ENCODE measurements at places on chromosomes 11 and 22.
A peak's percentile ranks its signal among the peaks of the same experiment; 100 is the strongest.

- DNase-seq: no peak
Observed at GRCh38 chr11:57513452-57513795, 2.1 kb downstream of the SLC43A1 start.

- no peak for DNase-seq
Observed at GRCh38 chr11:12764187-12764914, 90.1 kb downstream of the TEAD1 start.

DNA sequence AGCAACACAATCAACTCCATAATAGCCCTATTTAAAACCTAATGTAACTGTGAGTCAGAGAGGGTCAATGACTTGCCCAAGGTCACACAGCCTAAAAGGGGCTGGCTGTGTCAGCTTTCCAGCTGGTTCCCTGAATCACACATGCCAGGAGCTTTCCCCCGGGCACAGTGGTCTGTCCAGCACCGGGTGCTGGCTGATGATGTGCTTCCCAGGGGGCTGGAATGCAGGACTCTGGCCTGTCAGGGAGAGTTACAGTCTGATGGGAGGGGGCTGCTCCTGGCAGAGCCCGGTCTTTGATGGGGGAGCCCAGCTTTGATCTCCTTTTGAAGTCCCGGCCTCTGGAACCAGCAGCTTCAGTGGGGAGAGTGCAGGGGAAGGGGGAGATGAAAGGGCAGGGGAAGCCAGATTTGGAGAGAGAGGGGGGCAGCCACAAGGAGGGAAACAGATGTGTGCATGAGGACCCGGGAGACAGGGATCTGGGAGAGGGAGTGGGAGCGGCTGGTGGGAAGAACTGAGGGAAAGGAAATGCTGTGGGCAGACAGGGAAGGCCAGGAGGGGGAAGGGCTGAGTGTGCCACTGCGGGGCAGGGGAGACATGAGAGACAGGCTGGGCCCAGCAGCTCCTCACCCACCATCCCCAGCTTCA is 102.7 kb downstream of the NECTIN1 start:
- DNase-seq: no peak

- DNase-seq: no peak
Observed at GRCh38 chr11:22828373-22828772, 1.2 kb downstream of the SVIP start.

DNA sequence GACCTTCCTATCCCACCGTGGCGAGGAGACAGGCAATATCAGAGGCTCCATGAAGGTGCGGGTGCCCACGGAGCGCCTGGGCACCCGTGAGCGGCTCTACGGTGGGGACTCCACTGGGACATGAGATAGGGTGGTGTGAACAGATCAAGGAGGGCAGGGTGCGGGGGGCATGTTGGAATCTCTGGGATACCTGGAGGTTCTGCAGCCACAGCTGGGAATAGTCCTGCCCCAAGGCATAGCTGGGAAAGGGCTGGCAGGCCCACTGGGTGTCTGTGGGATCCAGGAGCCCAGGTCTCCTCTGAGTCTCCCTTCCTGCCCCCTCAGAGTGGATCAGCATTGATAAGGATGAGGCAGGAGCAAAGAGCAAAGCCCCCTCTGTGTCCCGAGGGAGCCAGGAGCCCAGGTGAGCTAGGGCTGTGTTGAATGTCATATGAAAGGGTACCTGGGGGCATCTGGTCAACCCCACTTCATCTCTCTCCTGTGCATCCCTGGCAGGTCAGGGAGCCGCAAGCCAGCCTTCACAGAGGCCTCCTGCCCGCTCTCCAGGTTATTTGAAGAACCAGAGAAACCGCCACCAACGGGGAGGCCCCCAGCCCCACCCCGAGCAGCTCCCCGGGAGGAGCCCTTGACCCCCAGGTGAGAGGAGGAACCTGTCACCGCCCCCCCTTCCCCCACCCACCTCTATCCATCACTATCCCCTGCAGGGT is 8.5 kb downstream of the PHOX2A start:
- DNase-seq: no peak

DNA sequence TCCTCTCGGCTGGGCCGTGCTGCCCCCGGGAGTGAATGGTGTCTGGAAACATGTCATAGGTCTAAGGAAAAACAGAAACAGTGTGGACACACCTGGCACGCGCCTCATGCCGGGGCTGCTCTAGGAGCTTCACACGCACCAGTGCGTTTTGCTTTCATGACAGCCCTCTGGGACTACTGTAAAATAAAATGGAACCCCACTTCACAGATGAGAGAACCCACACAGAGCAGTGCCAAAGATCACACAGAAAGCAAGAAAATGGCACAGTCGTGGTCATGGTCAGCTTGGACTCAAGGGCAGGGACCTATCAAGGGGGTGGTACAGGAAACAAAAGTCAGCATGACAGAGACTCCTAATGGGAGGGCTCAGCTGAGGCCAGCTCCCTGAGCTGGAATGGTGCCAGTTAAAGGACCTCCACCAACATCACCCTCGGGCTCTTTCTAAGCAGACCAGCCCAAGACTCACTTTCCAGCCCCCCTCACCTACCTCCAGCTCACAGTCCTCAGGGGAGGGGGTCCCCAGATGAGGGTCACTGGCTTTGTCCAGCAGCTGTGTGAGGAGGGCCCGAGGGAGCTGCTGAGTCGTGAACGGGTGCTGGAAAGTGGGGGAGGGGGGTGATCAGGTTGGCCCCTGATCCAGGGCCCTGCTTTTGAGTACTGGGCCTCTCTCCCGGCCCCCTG is 3.3 kb downstream of the MAP4K2 start:
- DNase-seq: no peak

DNA sequence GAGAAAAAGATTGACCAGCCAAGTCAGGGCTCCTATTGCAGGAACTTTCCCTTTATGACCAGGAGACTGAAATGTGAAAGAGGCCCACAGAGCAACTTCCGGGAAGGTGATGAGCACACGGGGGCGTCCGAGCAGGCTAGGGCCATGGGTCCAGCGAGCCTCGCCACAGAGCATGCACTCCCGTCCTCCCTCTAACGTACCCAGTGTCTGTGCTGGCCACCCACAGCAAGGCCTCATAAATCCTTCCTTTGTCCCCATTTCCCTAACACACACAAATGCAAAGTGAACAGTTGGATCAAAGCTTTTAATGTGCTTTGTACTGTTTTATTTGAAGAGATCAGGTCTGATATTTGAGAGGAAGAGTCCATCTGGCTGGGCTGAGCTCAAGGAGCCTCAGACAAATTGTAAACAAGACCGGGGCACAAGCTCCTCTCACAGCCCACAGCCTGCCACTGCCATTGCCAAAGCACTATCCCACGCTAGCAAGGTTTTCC is 44.3 kb downstream of the BLID start:
- no peak for DNase-seq

DNA sequence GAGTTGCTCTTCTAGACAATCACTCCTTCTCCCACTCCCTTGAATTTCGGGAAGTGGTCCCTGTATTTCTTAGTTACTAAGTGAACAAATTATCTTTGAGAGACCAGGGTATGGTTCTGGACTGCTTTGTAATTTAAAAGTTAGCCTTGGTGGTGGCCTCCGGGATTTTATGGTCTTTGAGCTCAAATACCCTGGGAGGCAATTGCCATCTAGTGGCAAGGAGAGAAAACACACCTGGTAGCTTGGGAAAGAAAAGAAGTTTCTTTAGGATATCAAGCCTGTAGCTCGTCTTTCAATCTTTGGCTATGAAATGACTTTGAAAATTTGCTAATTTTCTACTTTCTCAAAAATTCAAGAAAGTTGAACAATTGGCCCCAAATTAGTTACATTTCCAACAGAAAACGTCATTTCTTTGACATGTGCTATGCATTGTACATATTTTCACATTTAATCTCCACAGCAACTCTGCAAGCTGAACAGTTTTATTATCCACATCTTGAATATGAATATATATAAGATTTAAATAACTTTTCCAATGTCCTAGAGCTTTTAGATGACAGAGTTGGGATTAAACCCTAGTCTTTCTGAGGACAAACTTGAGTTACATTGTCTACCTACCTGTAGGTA is 39.1 kb downstream of the MMP27 start:
- peak; percentile 37 for DNase-seq

DNA sequence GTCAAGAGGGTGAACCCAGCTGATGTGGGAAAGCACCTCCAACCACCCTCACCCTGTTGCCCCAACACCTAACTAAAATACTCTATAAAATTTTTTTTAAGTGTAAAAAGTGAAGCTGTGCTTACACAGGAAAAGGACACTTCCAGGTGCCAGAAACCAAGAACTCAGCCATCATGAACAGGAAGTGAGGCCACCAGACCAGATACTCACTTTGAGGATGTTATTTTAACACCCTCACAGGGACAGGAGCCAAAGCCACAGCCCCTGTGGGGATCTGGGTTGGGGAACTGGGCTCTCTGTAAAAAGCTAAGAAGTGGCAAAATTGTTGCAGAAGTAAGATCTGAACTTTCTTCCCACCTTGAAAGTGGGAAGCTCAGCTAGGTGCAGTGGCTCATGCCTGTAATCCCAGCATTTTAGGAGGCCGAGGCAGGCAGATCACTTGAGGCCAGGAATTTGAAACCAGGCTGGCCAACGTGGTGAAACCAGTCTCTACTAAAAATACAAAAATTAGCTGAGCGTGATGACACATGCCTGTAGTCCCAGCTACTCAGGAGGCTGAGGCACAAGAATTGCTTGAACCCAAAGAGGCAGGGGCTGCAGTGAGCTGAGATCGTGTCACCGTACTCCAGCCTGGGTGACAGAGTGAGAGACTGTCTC is 3.8 kb downstream of the RSPH14 start:
- DNase-seq: peak; percentile 42

DNA sequence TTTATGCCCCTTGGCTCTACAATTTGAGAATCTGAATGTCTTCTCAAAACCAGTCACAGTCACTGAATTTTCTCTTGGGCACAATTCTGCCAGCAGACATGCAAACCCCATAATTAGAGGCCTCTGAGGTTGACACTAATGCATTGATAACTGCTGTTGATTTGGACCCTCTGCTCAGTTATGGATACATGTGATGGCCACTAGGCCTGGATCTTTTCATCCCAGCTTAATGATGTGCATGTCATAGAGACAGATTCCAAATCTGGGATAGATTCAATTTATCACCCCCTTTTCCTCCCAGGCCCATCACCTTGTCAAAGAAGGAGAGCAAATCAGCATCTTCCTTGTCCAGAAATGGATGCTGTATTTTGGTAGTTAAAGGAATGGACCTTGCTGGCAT is 92.2 kb downstream of the C11orf91 start:
- DNase-seq: no peak

- no peak for DNase-seq
Observed at GRCh38 chr11:74257959-74258553, 53.4 kb downstream of the P4HA3 start.

DNA sequence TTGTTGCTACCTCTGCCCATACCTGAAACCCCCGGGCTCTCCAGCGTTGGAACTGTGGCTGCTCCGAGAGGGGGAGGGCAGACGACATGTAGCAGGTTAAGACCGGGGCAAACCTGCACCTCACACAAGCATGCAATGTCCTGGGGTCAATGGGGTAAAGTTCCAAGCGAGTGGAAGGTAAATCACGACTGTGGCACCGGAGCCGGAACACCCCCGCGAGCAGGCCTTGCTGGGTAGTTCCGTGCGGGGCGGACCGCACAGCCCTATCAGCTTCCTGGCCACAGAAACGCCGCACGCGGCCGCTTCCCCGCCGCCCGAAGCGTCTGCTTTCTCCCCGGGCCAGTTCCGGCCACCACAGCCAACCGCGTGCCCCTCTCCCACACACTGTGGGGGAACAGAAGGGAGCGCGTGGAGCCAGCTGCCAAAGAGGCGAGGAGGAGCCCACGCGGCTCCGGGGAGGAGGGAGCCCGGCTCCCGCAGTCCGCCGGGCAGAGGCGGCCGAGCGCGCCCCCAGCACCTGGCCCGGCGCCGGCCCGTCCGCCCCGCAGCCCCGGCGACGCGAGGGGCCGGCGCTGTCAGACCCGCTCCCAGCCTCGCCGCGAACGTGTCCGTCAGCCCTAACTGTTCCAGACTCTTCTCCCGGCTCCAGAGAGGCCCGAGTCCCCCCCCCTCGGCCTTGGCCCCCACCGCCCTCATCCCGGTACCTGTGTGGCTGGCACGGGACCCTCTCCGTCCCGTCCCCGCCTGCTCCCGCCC is 1.6 kb downstream of the SPTBN2 start:
- DNase-seq: peak; percentile 45

DNA sequence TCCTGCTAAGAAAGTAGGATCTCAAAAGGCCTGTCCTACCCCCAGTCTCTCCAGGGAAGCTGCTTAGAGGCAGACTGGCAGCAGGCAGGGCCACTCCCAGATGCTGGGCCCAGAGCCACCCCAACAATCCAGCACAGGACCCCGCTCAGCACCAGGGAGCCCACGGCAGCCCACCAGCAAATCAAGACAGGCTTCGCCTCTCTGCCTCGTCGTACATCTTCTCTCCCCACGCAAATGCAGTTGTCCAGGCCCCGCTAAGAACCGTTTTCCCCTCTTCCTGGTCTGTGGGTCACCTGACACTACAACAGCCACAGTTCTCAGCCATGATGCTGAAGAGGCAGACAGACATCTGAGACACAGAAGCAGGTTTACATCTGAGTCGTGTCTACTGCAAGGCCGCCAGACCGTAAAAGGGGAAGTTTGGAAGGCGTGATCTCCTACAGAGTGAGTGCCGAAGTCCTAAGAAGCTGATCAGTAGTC is 51.1 kb downstream of the IGSF9B start:
- peak; percentile 4 for DNase-seq

- peak; percentile 49 for DNase-seq
Observed at GRCh38 chr22:39317084-39317774, 2.2 kb downstream of the RPL3 start.

DNA sequence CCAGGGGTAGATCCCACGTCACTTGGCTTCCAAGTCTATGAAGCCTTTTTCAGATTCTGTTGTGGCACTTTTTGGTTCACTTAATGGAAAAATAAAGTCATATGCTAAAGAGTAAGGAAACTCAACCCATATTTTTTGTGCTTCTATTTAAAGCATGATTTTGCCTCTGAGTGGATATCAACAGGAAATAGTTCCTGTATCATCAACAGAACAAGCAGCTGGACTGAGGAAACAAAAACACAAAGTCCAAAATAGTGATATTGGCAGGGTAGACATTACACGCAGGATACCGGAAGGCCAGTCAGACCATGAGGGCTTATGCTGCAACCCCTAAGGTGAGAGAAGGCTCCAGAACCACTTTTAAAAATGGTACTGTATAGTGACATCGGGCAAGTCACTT is 248.3 kb upstream of the ANO5 start:
- no peak for DNase-seq

DNA sequence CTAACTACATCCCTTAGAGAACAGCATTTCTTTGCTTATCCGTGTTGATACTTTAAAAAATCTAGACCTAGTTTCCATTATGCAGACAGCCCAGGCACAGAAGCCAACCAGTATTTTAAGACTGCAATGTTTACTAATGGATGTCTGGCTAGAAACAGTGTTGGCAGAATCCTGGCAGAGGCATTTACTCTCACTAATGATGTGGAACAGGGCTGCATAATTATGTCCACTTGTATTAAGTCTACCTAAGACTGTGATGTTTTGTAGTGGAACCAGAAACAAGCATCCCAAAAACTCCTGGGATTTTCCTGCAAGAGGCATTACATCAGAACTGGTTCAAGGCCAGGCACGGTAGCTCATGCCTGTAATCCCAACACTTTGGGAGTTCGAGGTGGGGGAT is 50.2 kb upstream of the PICALM start:
- DNase-seq: no peak
